Tibial nerve (tissue), 4 donors: ENCODE measurements at places on chromosomes 4 and X.

GRCh38 chr4:107896646-107897045 is 34.7 kb upstream of the CYP2U1 start:
- peaks cover 21% of the 10 kb centered on the region for H3K4me1 ChIP-seq
- H3K36me3 ChIP-seq = peaks cover 13% of the 10 kb centered on the region
- no peaks in the 10 kb centered on the region for H3K27me3 ChIP-seq
- no peak overlapping the region for H3K4me3 ChIP-seq
- DNase-seq = no peak

DNA sequence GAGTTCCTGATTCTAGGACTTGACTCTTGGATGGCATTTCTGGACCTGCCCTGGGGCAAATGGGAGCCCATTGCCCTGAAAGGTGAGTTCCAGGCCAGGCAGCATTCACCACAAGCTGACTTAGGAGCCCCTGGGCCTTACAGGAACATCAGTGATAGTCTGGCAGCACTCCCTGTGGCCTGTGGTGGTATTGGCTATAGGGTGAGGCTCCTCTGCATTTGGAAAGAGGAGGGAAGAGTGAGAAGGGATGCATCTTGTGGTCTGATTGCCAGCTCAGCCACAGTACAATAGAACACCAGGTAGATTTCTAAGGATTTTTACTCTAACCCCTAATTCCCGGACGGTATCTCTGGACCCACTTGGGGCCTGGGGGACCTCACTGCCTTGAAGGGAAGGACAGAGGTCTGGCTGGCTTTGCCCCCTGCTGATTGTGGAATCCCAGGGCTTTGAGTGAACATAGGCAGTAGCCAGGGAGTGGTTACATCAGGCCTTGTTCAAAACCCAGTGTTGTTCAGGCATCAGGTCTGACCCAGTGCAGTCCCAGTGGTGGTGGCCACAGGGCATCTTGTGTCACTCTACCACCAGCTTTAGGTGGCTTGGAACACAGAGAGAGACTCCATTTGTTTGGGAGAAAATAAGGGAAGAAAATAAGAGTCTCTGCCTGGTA is 32.9 kb downstream of the MAGED4 start:
- H3K4me1 ChIP-seq = no peaks in the 10 kb centered on the region
- H3K27ac ChIP-seq = no peak overlapping the region
- no peak for DNase-seq
- H3K27me3 ChIP-seq = no peaks in the 10 kb centered on the region
- no peak overlapping the region for H3K4me3 ChIP-seq
- no peaks in the 10 kb centered on the region for H3K36me3 ChIP-seq

GRCh38 chr4:156101571-156101970 is 147.9 kb upstream of the CTSO start:
- H3K36me3 ChIP-seq = no peaks in the 10 kb centered on the region
- H3K4me1 ChIP-seq = no peaks in the 10 kb centered on the region
- no peak for DNase-seq
- no peak overlapping the region for H3K4me3 ChIP-seq
- no peak overlapping the region for H3K27ac ChIP-seq

DNA sequence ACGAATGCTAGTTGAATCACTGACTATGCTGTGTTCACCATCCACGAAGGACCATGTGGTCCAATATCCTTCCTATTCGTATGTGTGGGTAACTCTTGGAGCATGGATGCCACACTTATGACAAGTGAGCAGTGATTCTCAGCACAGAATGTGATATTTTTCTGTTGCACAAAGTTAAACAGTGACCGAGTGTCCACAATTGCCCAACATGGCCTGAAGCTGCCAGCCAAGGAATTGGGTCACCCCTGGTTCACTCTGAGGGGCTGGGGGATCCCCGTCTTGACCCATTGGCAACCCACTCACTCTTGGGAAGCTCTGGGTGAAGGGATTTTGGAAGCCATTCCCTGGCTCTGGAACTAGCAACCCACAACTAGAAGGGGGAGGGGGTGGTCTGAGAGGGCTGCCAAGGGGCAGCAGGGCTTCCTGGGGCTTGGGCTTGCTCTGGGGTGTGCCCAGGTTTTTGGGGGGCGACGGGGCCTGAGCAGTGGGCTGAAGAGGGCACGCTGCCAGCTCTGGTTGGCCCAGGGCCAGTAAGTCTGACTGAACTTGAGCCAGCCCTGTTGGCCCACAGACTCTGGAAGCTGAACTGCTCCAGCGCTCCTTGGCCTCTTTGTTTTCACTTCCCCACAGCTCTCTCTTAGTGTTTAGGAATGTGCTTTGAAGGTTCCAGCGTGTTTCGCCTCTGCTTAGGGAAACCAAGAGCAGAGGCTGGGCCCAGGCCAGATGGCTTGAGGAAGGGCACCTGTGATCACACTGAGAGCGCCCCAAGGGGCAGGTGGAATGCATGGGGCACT is 43.1 kb upstream of the BCOR start:
- peaks cover 23% of the 10 kb centered on the region for H3K27me3 ChIP-seq
- H3K36me3 ChIP-seq = no peaks in the 10 kb centered on the region
- H3K27ac ChIP-seq = peak overlapping the region; percentile 34
- no peak overlapping the region for H3K4me3 ChIP-seq

- no peaks in the 10 kb centered on the region for H3K4me1 ChIP-seq
- H3K27ac ChIP-seq = no peak overlapping the region
- H3K27me3 ChIP-seq = no peaks in the 10 kb centered on the region
- DNase-seq = no peak
- no peak overlapping the region for H3K4me3 ChIP-seq
Measured at GRCh38 chr4:158930639-158930972, 161.8 kb downstream of the FNIP2 start.
